ENCODE measurements at places on chromosomes 1 and 21.

DNA sequence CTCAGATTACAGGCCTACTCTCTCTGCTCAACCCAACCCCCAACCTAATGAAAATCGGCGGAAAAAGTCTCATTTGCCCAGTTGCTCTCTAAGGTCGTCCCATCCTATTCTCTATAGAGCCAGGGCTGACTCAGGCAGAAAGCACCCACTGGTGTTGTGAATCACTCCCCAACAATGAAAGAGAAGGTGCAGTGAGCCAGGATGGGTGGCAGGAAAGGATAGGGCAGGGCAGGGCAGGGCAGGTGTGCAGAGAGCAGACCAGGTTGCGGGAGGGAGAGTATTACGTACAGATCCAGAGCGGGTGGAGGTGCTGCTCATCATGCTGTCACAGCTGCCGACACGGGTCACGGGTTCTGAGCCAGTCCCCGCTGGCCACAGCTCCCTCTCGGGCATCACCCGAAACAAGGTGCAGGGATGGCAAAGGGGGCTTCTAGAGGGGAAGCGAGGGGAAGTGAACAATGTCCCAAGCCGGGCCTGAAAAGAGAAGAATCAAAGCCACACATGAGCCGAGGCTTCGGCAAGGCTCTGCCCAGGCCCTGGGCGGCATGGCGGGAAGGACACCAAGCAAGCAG is 5.3 kb downstream of the C1orf116 start:
- H3K36me3 ChIP-seq: no peaks in the 10 kb centered on the region
- H3K27ac ChIP-seq: no peak overlapping the region
- peaks cover 32% of the 10 kb centered on the region for H3K4me1 ChIP-seq
- DNase-seq: no peak

DNA sequence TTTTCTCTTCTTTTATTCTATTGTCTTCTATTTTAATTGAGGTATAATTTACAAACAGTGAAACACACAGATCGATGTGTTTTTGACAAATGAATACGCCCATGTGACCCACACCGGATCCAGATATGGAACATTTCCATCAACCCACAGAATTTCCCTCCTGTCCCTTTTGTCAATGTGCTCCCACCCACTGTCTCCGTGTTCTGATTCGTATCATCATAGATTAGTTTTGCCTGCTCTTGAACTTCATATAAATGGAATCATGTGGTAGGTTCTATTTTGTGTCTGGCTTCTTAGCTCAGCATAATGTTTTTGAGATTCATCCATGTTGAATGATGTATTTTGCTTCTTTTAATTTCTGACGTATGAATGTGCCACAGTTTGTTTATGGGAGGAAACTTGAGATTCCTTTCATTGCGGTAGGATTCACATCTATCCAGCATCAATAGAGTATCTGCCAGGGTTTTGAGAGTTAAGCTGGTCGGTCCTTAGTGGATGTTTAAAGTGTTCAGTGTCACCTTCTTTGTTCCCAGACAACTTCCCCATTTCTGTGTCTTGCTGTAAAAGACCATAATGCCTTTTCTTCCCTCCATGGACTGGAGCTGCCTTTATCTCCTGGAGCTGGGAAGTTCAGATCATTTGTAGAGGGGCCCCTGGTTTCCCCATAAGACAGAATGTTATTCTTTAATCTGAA is 14.7 kb downstream of the NAV1 start:
- no peak for DNase-seq
- peaks cover 50% of the 10 kb centered on the region for H3K4me1 ChIP-seq
- H3K27me3 ChIP-seq: no peaks in the 10 kb centered on the region
- H3K27ac ChIP-seq: peak overlapping the region; percentile 52
- no peak overlapping the region for H3K4me3 ChIP-seq
- no peaks in the 10 kb centered on the region for H3K36me3 ChIP-seq

DNA sequence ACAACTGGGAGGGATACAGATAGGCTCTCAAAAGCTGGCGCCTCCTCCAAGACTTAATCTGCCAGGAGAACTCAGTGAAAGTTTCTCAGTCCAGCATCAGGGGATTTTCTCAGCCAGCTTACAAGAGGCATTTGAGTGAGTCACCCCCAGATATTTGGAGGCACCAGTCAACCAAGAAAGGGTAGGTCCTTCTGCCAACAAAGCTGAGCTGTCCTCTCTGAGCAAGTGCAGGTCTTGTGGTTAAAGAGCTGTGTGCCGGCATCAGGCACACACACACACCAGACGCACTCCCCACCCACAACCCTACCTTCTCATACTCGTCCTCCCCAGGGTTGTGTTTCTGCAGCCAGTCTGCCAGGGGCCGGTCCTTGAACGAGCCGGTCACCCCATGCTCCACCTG is 27.0 kb upstream of the PPP1R15B start:
- H3K4me3 ChIP-seq: no peak overlapping the region
- H3K4me1 ChIP-seq: no peaks in the 10 kb centered on the region
- peak; percentile 80 for DNase-seq
- H3K27me3 ChIP-seq: no peaks in the 10 kb centered on the region
- peak overlapping the region; percentile 22 for H3K27ac ChIP-seq

GRCh38 chr21:31255896-31256295 is 88.2 kb downstream of the TIAM1 start:
- DNase-seq: no peak
- H3K4me1 ChIP-seq: no peaks in the 10 kb centered on the region
- no peaks in the 10 kb centered on the region for H3K27me3 ChIP-seq
- H3K4me3 ChIP-seq: no peak overlapping the region
- no peaks in the 10 kb centered on the region for H3K36me3 ChIP-seq

DNA sequence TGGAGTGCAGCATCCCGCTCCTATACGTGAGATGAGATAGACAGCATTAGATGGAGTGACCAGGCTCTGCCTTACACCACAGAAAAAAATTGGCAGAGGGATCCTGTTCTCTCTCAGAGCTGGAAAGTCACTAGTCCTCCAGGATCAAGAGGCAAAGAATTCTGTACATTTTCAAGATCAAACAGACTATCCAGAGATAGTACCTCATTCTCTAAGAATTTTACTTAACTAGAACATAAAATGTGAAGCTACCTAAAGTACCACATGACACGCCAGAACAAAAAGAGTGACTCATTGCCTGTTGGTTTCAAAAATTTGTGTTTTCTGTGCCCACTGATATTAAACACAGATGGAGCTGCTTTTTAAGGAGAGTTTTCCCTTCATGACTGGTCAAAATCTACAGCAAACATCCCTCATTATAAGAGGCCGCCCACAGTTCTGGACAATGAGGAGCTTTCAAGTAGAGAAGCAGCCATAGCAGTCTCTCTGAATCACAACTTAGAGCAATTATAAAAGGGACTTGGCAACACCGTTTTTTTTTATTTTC is 32.3 kb downstream of the CD160 start:
- H3K4me1 ChIP-seq: peaks cover 15% of the 10 kb centered on the region
- H3K27ac ChIP-seq: no peak overlapping the region
- no peak for DNase-seq
- H3K36me3 ChIP-seq: peaks cover 86% of the 10 kb centered on the region
- no peak overlapping the region for H3K4me3 ChIP-seq

GRCh38 chr1:230231774-230232145 is 164.7 kb downstream of the GALNT2 start:
- peak; percentile 89 for DNase-seq
- H3K27me3 ChIP-seq: no peaks in the 10 kb centered on the region
- peaks cover 22% of the 10 kb centered on the region for H3K4me1 ChIP-seq
- H3K4me3 ChIP-seq: no peak overlapping the region
- peak overlapping the region; percentile 26 for H3K27ac ChIP-seq

DNA sequence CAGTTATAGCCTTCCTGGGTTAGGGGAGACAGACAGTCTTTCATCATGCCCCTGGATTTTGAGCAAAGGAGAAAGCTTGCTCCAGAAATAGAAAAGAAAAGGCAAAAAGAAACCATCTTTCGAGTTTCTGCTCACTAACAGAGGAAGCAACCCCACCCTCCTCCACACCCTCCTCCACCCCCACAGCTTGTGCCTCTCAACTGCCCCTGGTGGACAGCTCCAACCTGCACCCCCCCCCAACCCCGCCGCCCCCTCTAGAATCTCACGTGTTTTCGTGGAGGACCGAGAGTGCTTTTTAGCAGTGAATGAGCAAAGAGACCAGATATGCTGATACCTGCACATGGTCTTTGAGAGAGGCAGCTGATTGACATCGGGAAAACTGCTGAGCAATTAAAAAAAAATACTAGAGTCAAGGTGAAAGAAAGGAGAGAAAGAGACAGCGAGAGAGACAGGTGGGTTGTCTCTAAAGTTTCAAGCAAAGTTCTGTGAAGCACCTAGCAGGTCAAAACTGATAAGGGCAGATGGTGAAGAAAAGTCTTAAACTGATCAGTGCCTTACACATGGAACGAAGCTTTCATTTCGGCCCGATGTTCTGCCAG is 358.3 kb downstream of the KIF26B start:
- H3K27ac ChIP-seq: no peak overlapping the region
- no peak overlapping the region for H3K4me3 ChIP-seq
- H3K36me3 ChIP-seq: no peaks in the 10 kb centered on the region
- no peak for DNase-seq

GRCh38 chr1:83964153-83964552 is 34.8 kb downstream of the TTLL7 start:
- H3K4me3 ChIP-seq: no peak overlapping the region

DNA sequence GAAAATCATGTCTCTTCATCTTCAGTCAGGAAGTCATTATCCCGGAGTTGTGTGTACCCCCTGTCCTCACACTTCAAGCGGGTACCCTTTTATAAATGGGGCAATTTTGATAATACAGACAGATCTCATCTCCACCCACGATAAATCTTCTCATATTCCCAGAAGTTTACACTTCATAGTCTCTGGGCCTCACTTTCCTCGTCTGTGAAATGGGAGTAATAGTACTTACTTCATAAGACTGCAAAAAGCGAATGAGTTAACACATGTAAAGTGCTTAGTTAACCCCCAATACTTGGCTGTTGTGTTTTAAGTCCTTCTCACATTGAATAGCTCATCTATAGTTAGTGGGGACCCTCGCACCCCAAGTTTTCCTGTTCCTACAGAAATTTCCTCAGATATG is 820 bp downstream of the NUP210L start:
- no peak overlapping the region for H3K4me3 ChIP-seq
- no peak for DNase-seq
- no peak overlapping the region for H3K27ac ChIP-seq
- H3K36me3 ChIP-seq: peaks cover 27% of the 10 kb centered on the region
- H3K4me1 ChIP-seq: no peaks in the 10 kb centered on the region
